Placental pericyte (primary cell): ENCODE measurements at places on chromosomes 11 and 22. TPM values are rescaled to one million over a fixed set of nuclear protein-coding genes. Genes with fewer than 3 reads are reported as not detected.

Gene SLC22A9
- total RNA-seq: not detected in 2 replicates

Gene SORL1
- 1.6 and 20.8 TPM in 2 replicates for total RNA-seq

Gene GAS2L1
- total RNA-seq: 9.4 and 42.7 TPM in 2 replicates

Gene INSC
- total RNA-seq: 1.9 TPM in 1 of 2 replicates, not detected in the other

Gene TRIM64
- total RNA-seq: not detected in 2 replicates

Gene SPDYC
- total RNA-seq: not detected in 2 replicates

Gene DDI1
- not detected in 2 replicates for total RNA-seq

Gene FAM180B
- total RNA-seq: 0.22 TPM in 1 of 2 replicates, not detected in the other

Gene MRPL49
- total RNA-seq: 53.4 and 89.2 TPM in 2 replicates

Gene PKNOX2
- total RNA-seq: 2.8 and 7.7 TPM in 2 replicates

Gene PES1
- 87.3 and 108 TPM in 2 replicates for total RNA-seq

Gene ISX
- not detected in 2 replicates for total RNA-seq

Gene C11orf86
- total RNA-seq: not detected in 2 replicates

Gene SMIM35
- total RNA-seq: not detected in 2 replicates

Gene ABTB2
- total RNA-seq: 12.5 and 15.2 TPM in 2 replicates

Gene RFPL3
- total RNA-seq: not detected in 2 replicates

Gene CD44
- 755 and 1,149 TPM in 2 replicates for total RNA-seq

Gene HTR3B
- not detected in 2 replicates for total RNA-seq

Gene MYRF
- 6.4 and 39.2 TPM in 2 replicates for total RNA-seq

Gene SCARF2
- 23.8 and 46.0 TPM in 2 replicates for total RNA-seq

Gene MYO18B
- not detected in 2 replicates for total RNA-seq

Gene CLP1
- total RNA-seq: 16.0 and 25.8 TPM in 2 replicates

Gene LSP1
- 0.22 TPM in 1 of 2 replicates, not detected in the other for total RNA-seq

Gene FADD
- 45.5 and 65.4 TPM in 2 replicates for total RNA-seq

Gene IGLL1
- not detected in 2 replicates for total RNA-seq

Gene RFPL2
- total RNA-seq: not detected in 2 replicates

Gene PHLDA2
- 15.3 and 33.4 TPM in 2 replicates for total RNA-seq

Gene TTC38
- total RNA-seq: 23.0 and 47.4 TPM in 2 replicates

Gene FOXR1
- total RNA-seq: not detected in 2 replicates

Gene GP1BB
- 2.1 and 3.5 TPM in 2 replicates for total RNA-seq

Gene LAYN
- 9.6 and 21.9 TPM in 2 replicates for total RNA-seq
